ENCODE measurements at places on chromosomes 4 and X.

DNA sequence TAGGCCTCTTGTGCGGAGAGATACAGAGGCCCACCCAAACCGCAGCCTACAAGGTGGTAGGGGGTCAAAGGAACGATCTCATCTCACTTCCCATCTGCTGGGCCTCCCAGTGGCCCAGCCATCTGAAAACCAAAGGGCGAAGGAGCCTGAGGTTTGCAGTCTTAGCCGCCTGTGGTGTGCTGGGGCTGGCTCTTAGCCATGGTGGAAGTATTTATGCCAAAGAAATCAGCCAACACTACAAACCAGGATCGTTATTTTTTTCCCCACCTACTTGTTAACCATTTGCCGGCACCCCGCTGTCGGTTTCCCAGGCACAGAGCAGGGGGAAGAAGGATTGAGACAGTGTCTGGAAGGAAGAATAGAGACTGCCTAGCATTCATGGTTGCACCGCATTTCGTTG lies 30.9 kb upstream of the CDKL5 start:
- no peak for DNase-seq

DNA sequence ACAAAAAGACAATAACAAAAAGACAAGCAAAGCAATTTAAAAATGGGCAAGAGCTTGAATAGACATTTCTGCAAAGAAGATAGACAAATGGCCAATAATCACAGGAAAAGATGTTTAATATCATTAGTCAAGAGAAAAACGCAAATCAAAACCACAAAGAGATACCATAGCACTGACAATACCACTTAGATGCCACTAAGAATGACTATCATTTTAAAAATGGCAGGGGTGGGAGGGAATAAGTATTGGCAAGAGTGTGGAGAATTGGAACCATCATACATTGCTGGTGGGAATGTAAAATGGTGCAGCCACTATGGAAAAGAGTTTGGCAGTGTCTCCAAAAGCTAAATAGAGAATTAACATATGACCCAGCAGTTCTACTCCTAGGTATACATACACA lies 15.1 kb upstream of the EXOC1 start:
- no peak for DNase-seq

DNA sequence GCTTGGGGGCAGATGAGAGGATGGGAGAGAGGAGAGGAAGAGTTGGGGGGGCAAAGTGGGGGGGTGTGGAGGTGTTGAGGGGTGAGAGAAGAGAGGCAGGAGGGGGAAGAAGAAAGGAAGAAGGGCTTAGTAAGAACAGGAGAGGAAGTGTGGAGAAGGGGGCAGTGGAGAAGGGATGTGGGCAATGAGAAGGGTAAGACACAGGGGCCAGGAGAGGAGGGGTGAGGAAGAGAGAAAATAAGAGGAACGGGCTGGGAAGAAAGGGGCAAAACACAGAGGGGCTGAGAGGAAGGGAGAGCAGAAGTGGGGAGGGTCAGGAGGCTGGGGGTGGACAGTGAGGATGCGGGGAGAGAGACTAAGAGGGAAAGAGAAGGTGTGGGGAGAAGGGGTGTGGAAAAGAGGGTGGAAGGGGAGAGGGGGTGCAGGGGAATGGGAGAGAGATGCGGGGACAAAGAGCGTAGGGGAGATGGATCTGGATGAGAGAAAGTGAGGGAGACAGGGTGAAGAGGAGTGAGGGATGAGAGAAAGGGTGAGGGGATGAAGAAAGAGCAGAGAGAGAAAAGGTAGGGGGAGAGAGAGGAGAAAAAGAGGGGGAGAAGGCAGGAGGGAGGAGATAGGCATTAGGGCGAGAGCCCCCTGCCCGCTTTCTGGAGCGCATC lies 12.9 kb downstream of the SH3KBP1 start:
- no peak for DNase-seq

DNA sequence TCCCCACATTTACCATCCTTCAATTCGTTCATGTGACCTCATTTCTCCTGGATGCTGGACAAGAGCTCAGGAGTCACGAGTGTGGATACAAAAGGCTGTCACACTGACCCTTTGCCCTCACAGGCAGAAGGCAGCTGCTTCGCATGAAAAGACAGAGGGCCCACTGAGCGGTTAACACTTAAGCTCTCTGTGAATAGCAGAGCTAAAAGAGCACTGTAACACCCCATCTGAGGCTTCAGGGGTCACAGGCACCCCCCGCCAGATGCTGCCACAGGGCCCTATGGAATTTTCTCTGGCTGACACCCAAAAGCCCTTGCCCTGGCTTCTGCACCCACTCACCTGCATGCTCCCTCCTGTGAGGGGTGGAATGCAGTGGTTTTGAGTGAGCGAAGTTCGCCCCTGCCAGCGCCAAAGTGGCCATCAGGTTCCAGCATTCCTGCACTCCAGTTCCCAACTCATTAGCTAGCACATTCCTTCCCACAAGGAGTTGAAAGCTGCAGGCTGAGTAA lies 360.9 kb downstream of the PPP3CA start:
- no peak for DNase-seq

DNA sequence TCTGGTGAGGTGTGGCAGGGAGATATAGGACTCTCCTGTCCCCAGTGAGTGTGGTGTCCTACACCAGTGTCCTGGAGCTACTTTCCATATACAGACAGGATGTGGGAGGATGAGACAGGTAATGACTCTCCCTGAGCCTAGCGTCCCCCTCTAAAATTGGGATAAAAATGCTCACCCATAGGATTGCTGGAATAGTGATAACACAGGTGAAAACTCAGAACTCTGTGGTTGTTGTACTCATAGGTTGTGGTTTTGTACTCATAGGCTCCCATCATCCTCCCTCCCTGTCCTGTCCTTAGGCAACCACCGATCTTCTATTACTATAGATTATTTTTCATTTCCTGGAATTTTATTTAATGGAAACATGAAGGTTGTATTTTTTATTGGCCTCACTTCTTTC lies 60.7 kb upstream of the NXF3 start:
- DNase-seq = no peak

- DNase-seq = no peak
Observed at GRCh38 chrX:39159921-39160507, 358.8 kb downstream of the MID1IP1 start.

DNA sequence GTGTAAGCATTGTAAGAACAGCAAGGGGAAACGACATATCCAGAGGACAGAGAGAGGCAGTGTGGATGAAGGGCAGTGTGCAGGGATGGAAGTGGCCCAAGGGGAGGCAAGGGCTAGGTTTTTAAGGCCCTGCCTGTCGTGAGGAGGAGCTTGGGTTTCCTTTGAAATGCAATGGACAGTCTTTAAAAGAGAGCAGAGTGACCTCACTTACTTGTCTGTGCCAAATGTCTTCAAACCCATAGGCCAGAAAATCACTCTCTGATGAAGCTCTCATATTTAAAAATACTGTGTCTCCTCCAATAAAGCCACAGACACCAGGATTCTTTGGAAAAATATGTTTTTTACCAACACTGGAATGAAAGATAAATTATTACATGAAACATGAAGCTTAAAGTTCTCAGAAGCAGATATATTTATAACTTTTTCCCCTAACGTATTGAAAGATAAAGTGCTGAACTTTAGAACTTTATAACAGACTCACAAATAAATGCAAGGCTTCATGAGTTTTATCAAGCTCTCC lies 19.2 kb upstream of the ATXN3L start:
- no peak for DNase-seq

DNA sequence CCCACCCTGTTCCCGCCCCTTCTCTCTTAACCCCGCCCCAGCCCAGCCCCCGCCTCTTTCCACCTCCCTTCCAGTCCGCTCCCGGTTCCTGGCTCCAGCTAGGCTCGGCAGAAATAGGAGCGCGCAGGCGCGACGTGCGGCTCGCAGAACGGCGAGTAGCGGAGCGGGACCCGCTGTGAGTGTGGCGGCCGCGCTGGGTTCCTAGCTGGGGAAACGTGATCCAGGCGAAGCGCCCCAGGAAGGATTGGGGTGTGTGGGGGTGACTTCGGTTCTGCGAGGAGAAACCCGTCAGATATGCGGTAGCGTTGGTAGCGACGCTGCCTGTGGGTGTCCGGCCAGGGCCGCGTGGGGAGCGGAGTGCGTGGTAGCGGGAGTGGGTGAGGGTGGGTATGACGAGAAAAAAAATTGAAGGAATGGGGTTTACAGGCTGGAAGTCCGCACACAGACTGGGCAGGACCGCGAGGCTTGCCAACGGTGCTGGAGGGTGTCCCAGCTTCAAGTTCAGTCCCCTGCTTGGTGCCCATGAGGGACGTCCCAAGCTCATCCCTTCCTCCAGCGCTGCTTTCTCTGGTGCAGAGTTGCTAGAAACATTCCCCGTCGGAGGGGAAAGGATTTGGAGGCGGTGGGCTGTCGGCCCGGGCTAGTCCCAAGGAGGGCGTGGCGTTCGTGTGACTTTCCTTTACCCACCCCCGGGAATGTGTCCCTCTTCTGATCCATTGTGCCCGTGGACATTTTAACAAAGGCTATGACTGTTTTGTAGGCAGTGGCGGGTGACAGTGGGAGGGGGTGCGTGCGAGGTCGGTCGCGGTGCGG lies at the start of gene PRRG1:
TSS of gene PRRG1 (plus strand) at position 144 of the 813 bp plus-strand sequence. CDS start 56,886 bp downstream, outside the sequence.
- no peak for DNase-seq

- DNase-seq = no peak
Observed at GRCh38 chr4:159197260-159197884, 94.5 kb downstream of the RAPGEF2 start.

DNA sequence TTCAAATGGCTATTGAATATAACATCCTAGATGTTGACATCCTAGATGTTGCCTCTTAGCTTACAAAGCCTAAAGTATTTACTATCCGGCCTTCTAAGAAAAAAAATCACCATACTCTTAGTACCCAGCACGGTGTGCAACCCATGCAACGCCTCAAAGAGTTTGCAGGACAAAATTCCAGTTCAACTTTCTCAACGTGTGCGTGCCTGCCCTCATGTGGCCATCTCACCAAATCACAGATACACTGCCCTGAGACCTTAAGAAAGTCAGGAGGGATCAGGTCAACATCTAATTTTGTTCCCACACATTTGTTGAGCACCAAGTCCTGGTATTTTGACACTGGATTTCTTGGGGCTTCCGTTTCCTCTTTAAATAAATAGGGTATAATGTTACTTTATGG lies 68.3 kb downstream of the CRMP1 start:
- DNase-seq = no peak

DNA sequence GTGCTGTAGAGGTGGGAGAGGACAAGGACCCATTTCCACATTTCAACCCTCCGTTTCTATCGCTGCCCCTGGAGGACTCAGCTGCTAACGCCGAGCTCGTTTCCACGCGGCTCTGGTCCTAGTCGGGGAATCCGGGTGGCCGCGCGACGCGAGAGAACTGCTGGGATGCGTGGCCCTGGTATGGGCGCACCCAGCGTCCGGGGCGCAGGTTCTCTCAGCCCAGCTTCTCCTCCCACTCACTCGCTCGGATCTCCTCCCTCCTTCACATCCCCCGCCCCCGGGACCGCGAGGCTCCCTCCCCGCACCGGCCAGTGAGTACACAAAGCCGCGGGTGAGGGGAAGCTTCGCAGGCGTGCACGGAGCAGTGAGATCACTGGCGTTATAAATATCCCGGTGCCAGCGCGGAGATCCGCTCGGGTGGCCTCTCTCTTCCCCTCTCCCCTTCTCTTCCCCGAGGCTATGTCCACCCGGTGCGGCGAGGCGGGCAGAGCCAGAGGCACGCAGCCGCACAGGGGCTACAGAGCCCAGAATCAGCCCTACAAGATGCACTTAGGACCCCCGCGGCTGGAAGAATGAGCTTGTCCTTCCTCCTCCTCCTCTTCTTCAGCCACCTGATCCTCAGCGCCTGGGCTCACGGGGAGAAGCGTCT lies at the start of gene FGF5:
TSS of gene FGF5 (plus strand) at position 412 of the 649 bp plus-strand sequence. CDS start at position 573, 161 bp downstream.
- no peak for DNase-seq

- no peak for DNase-seq
Observed at GRCh38 chrX:22171287-22172060, 101.2 kb upstream of the CBLL2 start.

GRCh38 chr4:37562592-37562991 lies 123.6 kb downstream of the RELL1 start:
- DNase-seq = no peak
